ENCODE measurements at places on chromosomes 12 and 14. TPM values are rescaled to one million over a fixed set of nuclear protein-coding genes. Genes with fewer than 3 reads are reported as not detected.

The AMN gene
- 204 TPM for total RNA-seq

The TBX3 gene
- total RNA-seq = 12.0 TPM

The TEX52 gene
- not detected for total RNA-seq

The SYT1 gene
- total RNA-seq = 6.5 TPM

The PGAM5 gene
- 31.3 TPM for total RNA-seq

The OTX2 gene
- total RNA-seq = not detected

The CCDC38 gene
- not detected for total RNA-seq

The LRP6 gene
- 36.3 TPM for total RNA-seq

The RTN1 gene
- total RNA-seq = 46.0 TPM

The TAS2R30 gene
- 1.7 TPM for total RNA-seq

The ZNF26 gene
- total RNA-seq = 14.3 TPM

The CEBPE gene
- total RNA-seq = 0.20 TPM

The DPPA3 gene
- not detected for total RNA-seq

The PLEKHD1 gene
- total RNA-seq = 0.06 TPM

The CACNA1C gene
- total RNA-seq = 19.3 TPM

The ERC1 gene
- total RNA-seq = 59.4 TPM

The GPHB5 gene
- not detected for total RNA-seq

The IAPP gene
- not detected for total RNA-seq

The PTCSC3 gene
- not detected for total RNA-seq

The HOTAIR gene
- not detected for total RNA-seq

The COQ5 gene
- total RNA-seq = 31.6 TPM

The KRT6A gene
- not detected for total RNA-seq

The RIPK3 gene
- total RNA-seq = 56.5 TPM

The C12orf60 gene
- total RNA-seq = 0.43 TPM

The MANSC1 gene
- total RNA-seq = 66.7 TPM

The ABCD2 gene
- total RNA-seq = 0.63 TPM

The CAPZA3 gene
- 0.20 TPM for total RNA-seq

The SLC25A47 gene
- 0.20 TPM for total RNA-seq

Measured in mucosa of gallbladder (tissue), 1 donor.